ELF-1 (cell line): ENCODE measurements at places on chromosomes 3 and 15.

DNA sequence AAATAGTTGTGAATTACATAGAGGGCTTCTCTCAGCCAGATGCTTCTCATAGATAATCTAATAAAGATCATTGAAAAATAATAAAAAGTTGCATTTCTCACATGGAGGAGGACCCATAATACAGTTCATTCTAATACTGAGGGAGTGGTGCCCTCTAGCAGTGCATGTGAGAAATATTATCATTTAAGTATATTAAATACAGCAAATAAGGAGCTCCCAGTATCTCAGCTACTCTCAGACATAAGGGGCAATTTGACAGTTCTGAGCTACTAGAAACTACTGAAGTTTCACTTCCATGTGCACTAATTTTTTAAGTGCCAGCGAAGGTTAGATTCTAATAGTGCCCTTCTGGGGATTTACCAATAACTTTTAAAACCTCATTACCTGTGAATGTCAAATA, 188.3 kb downstream of the IL5RA start:
- no peak for DNase-seq

GRCh38 chr15:45884755-45885445, 250.1 kb downstream of the SQOR start:
- no peak for DNase-seq

DNA sequence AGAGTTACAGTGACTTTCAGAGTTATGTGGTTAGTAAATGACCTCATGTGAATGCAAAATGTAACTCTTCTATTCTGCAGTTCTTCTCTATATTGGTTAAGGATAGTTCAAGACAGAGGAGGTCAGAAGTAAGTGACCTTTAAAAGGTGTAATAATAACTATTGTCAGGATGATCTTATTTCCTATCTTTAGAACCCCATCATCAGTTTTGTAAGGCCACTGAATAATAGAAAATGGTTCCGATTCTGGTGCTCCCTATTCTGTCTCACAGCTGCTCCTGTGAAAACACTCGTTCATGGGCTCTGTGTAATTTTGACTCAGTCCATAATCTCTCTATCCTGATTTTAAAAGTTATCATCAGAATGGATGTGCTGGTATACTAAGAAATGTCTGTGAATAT, 463.3 kb downstream of the LPP start:
- DNase-seq = no peak

GRCh38 chr15:31502541-31503229, 176.1 kb downstream of the KLF13 start:
- DNase-seq = no peak

DNA sequence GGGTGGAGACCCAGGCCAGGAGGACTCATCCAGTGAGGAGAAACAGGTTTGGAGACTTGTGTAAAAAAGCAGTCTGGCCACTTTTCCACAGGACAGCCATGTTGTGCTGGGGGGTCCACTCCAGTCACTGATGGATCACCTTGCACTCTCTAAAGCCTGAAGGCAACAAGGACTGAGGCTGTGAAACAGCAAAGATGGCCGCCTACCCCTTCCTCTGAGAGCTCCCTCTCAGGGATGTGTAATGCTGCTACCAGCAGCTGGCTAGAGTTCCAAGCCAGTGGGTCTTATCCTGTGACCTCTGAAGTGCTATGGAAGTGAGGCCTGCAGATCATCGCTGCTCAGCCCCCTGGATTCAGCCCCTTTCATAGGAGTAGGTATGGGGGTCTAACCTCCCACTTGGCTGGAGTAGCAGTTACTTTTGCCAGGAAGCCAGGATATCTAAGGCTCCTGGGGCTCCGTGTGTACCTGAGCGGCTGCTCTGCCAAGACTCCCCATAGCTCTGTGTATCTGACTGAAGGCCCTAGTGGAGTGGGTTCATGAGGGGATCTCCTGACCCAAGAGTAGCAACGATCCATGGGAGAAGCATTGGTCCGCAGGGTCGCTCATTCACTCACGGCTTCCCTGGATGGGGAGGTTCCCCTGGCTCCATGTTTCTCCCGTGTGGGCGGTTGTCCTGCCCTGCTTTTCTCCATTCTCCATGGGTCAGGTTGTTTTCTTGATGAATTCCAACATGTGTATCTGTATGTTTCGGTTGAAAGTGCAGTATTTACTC, 69.9 kb upstream of the TNFSF10 start:
- DNase-seq = peak; percentile 26

DNA sequence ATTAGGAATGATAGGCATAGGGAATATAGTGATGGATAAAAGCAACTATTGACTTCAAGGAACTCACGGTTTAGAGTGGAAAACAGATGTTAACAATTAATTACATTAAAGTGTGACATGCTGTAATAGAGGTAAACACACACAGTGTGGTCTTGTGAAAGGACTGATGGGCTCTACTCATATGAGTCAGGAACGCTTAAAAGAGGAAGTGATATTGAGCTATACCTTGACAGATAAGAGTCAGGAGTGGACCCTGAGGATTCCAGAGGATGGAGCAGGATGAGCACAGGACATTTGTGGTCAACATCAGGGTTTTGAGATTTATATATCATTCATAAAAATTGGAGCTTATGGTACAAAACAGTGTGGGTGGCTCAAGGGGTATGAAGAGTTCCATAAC, 11.0 kb downstream of the EXOG start:
- no peak for DNase-seq

DNA sequence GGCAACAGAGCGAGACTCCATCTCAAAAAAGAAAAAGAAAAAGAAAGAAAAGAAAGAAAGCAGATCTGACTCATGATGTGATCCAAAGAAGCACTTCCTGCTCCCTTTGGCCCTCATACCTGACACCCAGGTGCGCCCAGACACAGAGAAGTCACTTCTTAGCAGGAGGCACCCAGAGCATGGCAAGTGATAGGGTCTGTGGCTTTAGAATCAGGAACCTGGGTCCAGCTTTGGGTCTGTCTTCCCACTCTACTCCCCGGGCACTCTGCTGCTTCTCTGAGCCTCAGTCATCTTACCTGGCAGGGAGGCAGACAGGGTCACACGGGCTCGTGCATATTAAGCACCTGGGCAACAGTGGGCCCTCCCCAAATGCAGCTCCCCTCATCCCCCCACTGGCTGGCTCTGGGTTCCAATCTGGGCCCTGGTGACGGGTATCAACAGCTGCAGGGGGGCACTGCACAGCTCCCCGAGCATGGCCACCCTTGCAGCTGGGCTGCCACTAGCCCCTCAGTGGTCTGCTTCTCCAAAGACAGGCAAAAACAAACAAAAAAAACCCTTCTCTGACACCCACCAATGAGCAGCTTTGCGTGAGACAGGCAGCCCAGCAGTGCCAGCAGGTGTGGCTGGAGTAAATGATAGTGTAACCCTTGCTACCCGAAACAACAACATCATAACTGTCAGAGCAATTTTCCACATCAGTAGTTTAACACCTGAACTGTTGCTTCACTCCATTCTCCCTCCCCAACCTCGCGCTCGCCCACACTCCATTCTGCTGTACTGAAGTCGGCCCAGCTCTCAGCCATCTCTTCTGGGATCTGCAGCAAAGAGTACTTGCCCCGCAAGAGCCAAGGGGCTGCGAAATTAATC, 99.8 kb downstream of the MEGF11 start:
- no peak for DNase-seq

DNA sequence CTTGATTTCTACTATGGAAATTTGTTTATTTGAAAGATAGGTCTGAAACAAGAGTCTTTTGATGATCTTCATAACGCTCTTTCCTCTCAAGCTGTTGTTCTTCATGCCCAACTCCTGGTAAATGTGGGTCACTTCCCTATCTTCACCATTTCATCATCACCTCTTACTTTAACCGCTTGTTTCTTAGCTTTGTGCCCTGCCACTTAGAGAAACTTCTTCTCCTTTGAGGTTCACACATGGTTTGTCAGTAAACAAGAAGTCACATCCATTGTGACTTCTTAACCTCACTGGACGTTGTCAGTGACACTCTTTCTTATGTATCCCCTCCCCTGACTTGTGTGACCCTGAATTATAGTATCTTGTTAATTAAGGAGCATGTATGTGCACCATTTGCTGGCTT, 16.9 kb upstream of the P2RY13 start:
- DNase-seq = no peak

- DNase-seq = no peak
Observed at GRCh38 chr15:78340231-78341056, at the start of gene CRABP1. CRABP1 (plus strand) TSS chr15:78340353; CDS start chr15:78340429, 76 bp downstream.

- DNase-seq = no peak
Observed at GRCh38 chr3:171824116-171824515, 13.8 kb upstream of the PLD1 start.

GRCh38 chr3:194278186-194278845, 72.8 kb downstream of the CPN2 start:
- no peak for DNase-seq

GRCh38 chr15:64249883-64250575, 87.2 kb upstream of the PPIB start:
- no peak for DNase-seq

DNA sequence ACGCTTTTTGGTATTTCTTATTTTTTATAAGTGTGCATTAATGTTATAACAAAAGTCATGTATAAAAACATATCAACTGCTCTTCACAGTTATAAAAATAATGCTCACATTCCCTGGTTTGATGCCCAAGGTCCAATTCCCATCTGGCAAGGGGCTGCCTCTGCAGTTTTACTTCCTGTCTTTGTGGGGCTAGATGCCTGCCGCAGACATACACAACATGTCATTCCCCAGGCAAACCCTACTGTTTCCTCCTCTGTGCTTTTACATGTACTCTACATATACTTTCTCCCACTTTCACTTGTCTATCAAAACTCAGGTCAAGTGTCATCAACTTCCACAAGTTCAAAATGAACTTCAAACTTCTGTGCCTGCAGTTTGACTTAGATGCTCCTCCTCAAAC, 60.5 kb upstream of the ETV5 start:
- DNase-seq = no peak

DNA sequence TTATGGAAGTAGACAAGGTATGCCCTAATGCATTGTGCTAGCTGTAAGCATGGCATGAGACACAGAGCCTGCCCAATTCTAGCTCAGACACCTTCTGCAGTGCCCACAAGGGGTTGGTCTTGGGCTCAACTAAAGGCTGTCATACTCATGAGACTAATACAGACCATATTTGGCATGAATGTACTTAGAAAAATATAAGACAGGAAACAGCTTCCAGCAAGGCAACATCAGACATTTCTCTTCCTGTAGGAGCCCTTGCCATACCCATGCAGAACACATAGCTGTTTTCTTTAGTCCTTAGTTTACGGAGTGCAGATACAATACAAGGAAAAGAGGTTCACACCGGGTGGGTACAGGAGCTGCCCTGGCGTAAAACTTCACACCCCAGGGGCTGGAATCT, 30.5 kb upstream of the NR1I2 start:
- no peak for DNase-seq

GRCh38 chr3:30501526-30501925, 104.9 kb upstream of the TGFBR2 start:
- no peak for DNase-seq

GRCh38 chr15:48757661-48758060, 53.2 kb downstream of the CEP152 start:
- no peak for DNase-seq

DNA sequence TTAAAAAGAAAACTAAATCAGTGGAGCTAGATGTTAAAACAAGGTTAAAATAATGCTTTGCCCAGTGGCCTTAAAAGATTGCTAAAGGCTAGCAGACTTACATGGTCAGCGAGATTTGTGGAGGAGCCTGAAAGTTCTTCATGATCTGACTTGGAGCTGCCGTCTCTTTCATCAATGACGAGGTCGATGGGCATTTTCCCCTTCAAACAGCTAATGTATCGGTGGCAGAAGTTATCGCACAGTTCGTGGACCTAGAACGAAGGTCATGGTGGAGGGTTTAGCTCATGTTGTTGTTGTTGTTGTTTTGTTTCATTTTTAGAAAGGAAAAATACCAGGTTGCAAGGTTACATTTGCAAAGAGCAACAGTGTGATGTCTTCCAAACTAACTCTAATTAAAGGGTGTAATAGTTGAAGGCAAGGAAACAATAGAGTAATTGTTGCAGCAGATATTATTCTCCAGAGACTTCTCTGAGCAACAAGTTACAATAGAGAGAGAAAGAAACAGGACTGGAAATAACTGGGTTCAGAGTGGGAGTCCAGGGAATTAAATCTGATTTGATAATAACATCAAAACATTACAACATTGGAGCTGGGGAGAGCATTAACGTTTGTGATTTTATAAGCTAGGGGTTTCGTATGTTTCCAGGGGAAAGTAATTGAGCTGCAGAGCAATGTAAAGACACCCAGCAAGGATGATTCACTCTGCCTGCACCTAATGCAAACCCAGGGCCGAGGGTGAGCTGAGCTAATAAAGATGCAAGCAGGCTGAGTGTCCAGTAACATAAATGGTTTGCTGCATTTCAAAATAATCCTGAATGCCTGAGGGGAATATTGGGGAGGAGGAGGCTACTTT, 6.6 kb downstream of the MEIS2 start:
- DNase-seq = no peak

DNA sequence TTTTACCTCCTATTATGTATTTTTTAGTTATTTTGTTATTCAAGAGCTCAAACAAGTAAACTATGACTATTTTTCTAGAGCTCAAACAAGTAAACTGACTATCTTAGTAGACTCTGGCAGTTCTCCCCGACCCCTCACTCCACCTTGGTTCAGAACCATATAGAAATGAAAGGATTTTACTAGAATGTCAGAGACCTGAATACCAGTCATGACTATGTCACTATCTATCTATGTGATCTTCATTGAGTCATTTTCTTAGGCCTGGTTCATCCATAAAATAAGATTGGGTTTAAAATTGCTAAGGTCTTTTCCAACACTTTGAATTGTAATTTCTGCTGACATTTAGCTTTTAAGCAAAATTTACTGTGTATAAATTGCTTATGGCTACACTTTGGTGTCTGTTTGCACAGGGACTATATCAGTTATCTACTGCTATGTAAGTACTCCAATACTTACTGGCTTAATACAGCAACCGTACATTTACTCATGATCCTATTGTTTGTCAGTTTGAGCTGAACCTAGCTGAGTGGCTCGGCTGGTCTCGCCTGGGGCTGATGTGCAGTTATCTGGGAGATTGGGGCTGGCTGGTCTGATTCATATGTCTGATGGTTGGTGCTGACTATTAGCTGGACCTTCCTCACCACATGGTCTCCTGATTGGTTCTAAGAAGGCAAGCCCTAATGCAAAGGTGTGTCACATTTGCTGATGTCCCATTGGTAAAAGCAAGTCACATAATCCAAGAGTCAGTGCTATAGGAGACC, 37.0 kb downstream of the RASA2 start:
- no peak for DNase-seq

- DNase-seq = no peak
Observed at GRCh38 chr15:78974272-78974918, 29.5 kb upstream of the CTSH start.

DNA sequence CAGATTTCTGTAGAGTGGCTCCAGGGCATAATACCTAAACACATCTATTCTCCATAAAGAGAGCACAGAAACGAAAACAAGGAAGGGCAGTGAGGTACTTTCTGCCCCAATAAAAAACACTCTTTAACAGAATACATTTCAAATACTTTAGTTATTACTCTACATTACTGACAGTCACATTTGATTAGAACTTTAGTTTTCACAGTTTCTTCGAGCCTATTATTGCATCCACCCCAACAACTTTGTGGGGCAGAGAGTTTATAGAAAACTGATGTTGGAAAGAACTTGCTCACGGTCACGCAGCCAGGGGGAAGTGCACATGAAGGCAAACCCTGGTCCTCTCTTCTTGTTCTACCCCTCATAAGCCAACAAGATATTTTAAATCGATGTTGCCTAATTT, 9.0 kb downstream of the VPS39 start:
- DNase-seq = no peak
